ENCODE measurements at places on chromosomes 6 and 20. TPM values are rescaled to one million over a fixed set of nuclear protein-coding genes. Genes with fewer than 3 reads are reported as not detected.

The NKX2-4 gene
- total RNA-seq = not detected

The PRSS16 gene
- 7.6 TPM for total RNA-seq

The IL22RA2 gene
- total RNA-seq = not detected

The SIM1 gene
- total RNA-seq = not detected

The PRL gene
- not detected for total RNA-seq

The WFDC5 gene
- 1.2 TPM for total RNA-seq

The MYL9 gene
- total RNA-seq = 4.8 TPM

The SCRT2 gene
- not detected for total RNA-seq

The PLAGL2 gene
- 8.3 TPM for total RNA-seq

The VSX1 gene
- total RNA-seq = not detected

The UNC5CL gene
- 0.28 TPM for total RNA-seq

The HLA-DQB1 gene
- 2.0 TPM for total RNA-seq

The STX7 gene
- 22.6 TPM for total RNA-seq

The TM9SF4 gene
- 38.2 TPM for total RNA-seq

The HDGFL1 gene
- total RNA-seq = not detected

The ARMC12 gene
- total RNA-seq = not detected

The SLC17A2 gene
- total RNA-seq = not detected

The SRC gene
- total RNA-seq = 54.1 TPM

The IL17F gene
- not detected for total RNA-seq

The DTD1 gene
- 96.8 TPM for total RNA-seq

The HSPA12B gene
- 0.14 TPM for total RNA-seq

The TSBP1 gene
- total RNA-seq = not detected

The PRR18 gene
- total RNA-seq = not detected

The MMP24 gene
- total RNA-seq = not detected

The KIAA1755 gene
- not detected for total RNA-seq

The ZNF311 gene
- 0.92 TPM for total RNA-seq

The SERINC3 gene
- 35.7 TPM for total RNA-seq

The VSTM2L gene
- total RNA-seq = 23.7 TPM

The HLA-DRB5 gene
- total RNA-seq = not detected

The CAP2 gene
- 3.7 TPM for total RNA-seq

The RCAN2 gene
- not detected for total RNA-seq

The MICA gene
- 29.3 TPM for total RNA-seq

The ANKEF1 gene
- 9.0 TPM for total RNA-seq
